LHCN-M2 (cell line): ENCODE measurements at places on chromosomes 7 and 10. TPM values are rescaled to one million over a fixed set of nuclear protein-coding genes. Genes with fewer than 3 reads are reported as not detected.
A peak's percentile ranks its signal among the peaks of the same experiment; 100 is the strongest.

DNA sequence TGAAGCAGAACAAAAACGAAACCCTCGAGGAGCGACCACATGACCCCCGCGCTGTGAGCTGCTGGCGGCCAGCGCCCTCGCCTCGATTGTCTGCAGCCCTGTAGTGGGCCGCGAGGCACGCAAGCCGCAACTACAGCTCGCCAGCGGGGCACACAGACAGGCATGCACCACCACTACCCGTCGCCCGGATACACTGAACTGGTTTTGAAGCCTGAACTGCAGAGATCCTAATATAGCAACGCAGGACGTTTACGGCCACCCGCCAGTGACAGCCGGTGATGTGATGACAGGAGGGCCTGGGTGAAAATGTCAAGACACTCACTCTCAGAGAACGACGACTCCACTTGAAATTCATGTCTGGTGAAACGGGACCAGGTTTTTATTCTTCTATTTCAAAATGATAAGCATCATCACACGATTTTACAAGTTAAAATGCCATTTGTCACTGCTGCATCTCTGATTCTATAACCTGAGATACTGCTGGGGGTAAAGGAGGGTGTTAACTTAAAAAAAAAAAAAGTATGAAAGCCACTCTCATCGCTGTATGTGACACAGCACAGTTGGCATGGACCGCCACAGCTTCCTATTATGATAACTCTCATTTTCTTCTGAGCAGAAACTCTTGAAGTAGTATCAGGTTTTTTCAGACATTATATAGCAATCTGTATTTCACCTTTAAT, 120.3 kb upstream of the DIP2C start:
- DNase-seq = no peak

- no peak for DNase-seq
Measured at GRCh38 chr7:85423209-85423895, 236.5 kb upstream of the SEMA3D start.

SH2D4B gene
- not detected in 2 replicates for total RNA-seq

ZNF365 gene
- 5.3 and 6.2 TPM in 2 replicates for total RNA-seq

DNA sequence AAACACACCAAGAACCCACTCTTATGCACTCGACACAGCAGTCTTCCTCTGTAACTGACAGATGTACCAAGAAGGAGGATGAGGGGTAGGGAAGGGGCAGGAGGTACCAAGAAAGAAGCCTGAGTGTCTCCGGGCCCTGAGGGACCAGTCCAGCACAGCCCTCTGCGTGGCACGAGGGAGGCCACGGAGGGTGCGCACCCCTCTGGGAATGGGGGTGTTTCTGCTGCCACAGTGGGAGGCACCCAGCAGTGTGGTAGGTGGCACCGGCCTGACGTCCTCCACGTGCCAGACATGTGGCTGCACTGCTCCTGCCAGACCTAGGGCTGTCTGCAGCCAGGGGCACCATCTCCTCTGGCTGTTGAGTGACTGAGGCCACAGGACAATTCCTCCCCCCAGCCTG, 154.3 kb downstream of the ZMYND11 start:
- DNase-seq = no peak

- DNase-seq = peak; percentile 27
Measured at GRCh38 chr10:72925951-72926465, 28.6 kb downstream of the PLA2G12B start.

ITGA8 gene
- total RNA-seq = not detected in 2 replicates

DNA sequence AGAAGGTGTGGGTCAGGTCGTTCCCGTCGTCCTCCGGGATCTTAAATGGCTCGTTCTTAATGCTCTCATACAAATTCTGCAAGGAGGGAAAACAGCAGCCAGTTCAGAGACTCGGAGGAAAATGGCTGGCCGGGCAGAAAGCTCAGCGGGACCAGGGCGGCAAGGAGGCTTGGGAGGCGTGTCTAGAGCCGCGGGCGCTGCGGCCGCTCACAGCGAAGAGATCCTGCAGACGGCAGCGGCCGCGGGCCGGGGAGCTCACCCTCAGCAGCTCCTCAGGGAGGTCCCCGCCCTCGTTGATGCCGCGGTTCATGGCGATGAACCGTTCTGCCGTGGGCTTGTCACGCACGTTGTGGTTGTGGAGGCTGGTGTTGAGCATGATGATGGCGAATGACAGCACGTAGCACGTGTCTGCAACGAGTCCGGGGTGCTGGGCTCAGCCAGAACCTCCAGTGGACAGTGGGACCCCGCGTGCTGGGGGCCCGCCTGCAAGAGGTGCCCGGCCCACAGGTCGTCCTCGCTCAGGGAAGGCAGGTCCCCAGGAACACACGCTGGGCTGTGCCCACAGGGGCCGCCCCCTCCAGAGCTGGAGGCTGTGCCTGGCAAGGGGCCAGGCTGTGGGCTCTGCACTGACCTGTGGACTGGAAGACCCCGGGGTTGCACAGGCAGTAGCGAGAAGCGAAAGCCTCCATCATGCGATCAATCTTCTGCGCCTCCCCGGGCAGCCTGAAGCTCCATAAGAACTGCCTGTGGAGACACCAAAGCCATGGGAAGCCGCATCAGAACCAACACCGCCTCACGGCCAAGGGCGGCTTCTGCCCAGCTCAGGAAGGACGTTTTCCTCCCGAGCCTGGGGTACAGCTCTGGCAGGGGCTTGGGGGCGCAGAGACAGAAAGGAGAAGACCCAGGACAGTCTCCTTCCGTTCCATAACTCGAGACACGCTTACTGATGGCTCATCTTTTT, 101.6 kb downstream of the CYTH3 start:
- DNase-seq = no peak

DNA sequence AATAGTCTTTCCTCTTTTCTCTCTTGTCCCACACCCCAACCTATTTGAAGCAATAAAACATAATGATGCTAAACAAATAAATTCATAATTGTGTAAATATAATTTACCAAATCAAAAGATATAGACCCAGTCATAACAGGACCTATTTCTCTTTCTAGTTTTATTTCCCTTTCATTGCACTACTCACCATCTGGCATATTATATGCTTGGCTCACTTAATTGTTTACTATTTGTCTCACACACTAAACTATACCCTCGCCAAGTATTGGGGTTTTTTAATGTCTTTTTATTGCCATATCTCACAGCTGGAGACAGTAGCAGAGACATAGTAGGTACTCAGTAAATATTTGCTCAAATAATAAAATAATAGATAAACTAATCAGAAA, 597.5 kb upstream of the PCDH15 start:
- no peak for DNase-seq

- peak; percentile 52 for DNase-seq
Measured at GRCh38 chr10:819326-819725, 112.2 kb downstream of the LARP4B start.

- no peak for DNase-seq
Measured at GRCh38 chr10:130933008-130933390, 378.5 kb downstream of the TCERG1L start.

TAX1BP1 gene
- total RNA-seq = 108 and 131 TPM in 2 replicates

- no peak for DNase-seq
Measured at GRCh38 chr10:7889947-7890542, 71.7 kb downstream of the TAF3 start.

GRCh38 chr7:114765331-114766040, 156.4 kb upstream of the MDFIC start:
- peak; percentile 17 for DNase-seq

IFIT2 gene
- total RNA-seq = 3.9 and 9.0 TPM in 2 replicates

- DNase-seq = no peak
Measured at GRCh38 chr10:114748241-114748640, 73.3 kb upstream of the FHIP2A start.

GRCh38 chr10:122087436-122087835, 98.5 kb downstream of the TACC2 start:
- no peak for DNase-seq

- DNase-seq = peak; percentile 85
Measured at GRCh38 chr10:132665946-132666704, 119.8 kb downstream of the NKX6-2 start.

GRCh38 chr7:45625714-45626440, 51.7 kb downstream of the ADCY1 start:
- DNase-seq = no peak

GRCh38 chr10:118287076-118287806, 54.9 kb downstream of the FAM204A start:
- no peak for DNase-seq

DNA sequence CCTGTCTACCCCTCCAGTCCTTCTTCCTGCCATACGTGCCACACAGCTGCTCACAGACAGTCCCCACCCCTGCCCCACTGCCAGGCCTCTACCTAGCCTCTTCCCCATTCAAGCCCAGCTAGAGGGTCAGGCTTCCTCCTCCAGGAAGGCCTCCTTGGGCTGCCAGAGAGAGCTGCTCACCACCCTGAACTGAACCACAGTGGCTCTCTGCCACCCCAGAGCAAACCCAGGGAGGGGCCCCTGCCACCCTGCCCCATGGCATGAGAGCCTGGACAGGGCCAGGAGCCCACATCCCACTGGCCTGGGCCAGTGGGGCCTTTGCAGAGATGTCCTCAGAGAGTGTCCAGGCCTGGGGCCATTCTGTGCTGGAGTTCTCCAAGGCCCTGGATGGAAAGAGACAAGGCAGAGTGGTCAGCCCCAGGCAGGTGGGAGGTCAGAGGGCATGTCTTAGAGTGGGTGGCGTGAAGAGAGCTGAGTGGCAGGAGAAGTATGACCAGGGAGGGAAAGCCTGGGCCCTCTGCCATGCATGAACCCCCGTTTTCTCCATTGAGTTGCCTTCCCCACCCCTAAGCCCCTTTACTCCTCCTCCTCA, 40.4 kb downstream of the TMEM270 start:
- no peak for DNase-seq

NCAPG2 gene
- 73.7 and 83.5 TPM in 2 replicates for total RNA-seq

ITIH5 gene
- not detected in 2 replicates for total RNA-seq

TMEM140 gene
- 3.4 and 5.0 TPM in 2 replicates for total RNA-seq

GRCh38 chr7:44158873-44159631, 17.9 kb upstream of the MYL7 start:
- DNase-seq = no peak

- no peak for DNase-seq
Measured at GRCh38 chr7:114758661-114759227, 163.2 kb upstream of the MDFIC start.

GRCh38 chr7:2041496-2042367, 191.0 kb downstream of the MAD1L1 start:
- DNase-seq = no peak

FANK1 gene
- total RNA-seq = 2.2 and 2.3 TPM in 2 replicates

- peak; percentile 2 for DNase-seq
Measured at GRCh38 chr10:59586407-59586891, 123.2 kb downstream of the SLC16A9 start.

DNA sequence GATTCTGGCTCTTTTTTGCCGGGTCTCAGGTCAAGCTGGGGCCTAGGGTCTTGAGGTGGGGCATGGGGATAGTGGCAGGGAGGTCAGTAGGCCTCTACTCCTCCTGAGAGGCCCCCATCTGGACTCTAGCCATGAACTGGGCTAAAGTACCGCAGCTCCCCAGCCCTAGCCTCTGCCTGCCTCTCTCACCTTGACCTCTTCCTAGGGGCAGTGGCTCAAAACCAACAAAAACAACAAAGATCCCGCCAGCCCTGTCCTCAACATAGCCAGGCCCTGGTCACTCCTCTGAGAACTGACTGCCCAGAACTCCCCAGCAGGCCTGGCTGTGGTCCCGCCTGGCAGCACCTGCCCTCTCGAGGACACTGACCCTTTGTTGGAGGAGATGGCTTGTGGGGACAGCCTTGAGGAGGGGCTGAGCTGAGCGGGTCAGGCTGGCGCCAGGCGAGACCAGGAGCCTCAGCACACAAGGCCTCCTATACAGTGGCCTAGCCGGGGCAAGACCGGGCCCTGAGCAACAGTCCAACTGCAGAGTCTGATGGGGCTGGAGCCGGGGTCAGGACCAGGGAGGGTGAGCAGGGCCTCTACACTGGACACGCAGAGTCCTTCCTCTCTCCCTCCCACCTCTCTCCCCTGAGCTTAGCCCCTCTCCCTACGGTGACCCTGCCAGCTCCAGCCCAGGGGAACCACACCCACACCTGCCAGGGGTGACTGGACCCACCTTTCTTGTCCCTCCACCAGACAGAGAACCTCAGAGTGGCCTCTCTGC, 11.6 kb upstream of the PPIF start:
- DNase-seq = no peak

NHLRC2 gene
- total RNA-seq = 18.5 and 19.2 TPM in 2 replicates

DNA sequence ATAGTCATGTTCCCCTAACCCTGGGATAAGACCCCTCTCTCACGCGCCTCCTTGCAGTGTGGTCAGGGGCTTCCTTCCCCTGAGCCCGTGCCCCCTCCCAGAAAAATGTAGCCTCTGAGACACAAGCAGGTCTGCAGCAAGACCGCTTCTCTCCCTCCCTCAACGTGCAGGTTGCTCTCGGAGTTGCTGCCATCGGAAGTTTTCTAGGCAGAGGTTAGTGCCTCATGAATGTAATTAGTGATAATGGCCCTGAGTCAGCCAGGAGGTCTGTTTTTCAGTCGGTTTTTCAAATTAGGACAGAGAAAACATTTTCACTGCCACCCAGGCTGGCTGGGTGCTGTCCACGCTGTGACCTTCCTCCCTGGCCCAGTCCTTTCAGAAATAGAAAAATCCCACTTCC, 43.2 kb upstream of the PRLHR start:
- DNase-seq = no peak

DNA sequence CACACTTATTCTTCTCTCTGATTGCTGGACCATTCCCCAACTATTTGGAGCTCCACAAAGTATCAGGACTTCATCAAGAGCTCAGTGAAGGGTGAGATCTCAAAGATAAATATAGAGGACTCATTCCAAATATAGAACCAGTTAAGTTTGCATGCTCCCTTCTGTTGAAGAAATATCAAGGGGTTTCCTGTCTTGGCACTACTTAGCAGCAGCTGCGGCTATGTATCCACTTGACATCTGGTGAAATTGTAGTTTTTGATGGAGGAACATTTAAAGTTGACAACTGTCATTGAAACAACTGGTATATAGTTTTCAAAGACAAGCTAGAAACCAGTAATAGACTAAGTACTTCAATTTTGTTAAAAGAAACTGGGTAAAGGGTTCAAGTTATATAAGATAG, 1.0 kb upstream of the SPAG6 start:
- no peak for DNase-seq

- DNase-seq = no peak
Measured at GRCh38 chr7:107041097-107041496, 3.4 kb upstream of the PRKAR2B start.

DNA sequence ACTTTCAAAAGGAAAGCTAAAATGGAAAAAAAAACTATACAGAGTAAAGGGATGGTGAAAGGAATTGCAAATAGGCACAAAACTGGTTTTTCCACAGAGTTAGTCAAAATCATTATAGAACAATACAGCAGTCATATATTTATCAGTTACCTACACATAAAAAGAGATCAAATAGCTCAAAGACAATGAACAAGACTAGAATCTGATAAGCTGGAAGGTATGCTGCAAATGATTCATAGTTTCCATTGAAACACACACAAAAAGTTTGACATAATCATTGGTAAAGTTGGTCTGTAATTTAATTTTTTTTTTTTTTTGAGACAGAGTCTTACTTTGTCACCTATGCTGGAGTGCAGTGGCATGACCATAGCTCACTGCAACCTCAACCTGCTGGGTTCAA, 92.4 kb upstream of the SGCE start:
- DNase-seq = no peak

- peak; percentile 77 for DNase-seq
Measured at GRCh38 chr7:148527717-148528168, 62.8 kb upstream of the C7orf33 start.

DNA sequence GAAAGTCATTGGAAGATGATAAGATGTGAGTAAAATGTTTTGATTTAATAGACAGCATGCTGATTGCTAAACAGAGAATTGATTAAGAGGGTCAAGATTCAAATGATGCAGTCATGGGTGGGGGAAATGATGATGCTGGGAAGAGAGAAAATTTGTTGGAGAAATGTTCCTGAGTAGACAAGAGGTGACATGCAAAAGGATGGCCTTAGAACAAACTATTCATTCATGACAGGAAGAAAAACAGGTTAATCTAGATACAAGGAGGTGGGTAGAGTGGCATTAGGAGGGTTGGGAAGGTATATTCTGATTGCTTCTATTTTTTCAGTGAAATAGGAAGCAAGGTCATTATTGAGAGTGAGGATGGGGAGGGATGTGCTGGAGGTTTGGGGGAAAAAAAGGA, 146.7 kb downstream of the SEM1 start:
- no peak for DNase-seq
